ENCODE measurements at places on chromosomes 2 and 18.

DNA sequence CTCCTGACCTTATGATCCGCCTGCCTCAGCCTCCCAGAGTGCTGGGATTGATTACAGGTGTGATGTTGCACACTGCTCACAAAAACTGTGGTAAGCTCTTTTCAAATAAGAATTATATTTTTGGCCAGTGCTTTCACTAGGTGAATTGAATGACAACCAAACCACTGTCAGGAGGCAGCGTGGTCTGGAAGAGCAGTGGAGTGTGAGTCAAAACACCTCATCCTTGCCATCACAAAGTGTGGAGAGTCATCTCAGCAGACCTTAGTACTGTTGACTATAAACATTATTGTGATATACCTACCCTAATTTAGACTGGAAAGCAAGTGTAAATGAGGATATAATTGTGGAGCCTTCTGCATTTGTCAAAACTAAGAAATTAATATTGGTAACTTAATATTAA, 61.3 kb downstream of the UBE2E3 start:
- DNase-seq: no peak

DNA sequence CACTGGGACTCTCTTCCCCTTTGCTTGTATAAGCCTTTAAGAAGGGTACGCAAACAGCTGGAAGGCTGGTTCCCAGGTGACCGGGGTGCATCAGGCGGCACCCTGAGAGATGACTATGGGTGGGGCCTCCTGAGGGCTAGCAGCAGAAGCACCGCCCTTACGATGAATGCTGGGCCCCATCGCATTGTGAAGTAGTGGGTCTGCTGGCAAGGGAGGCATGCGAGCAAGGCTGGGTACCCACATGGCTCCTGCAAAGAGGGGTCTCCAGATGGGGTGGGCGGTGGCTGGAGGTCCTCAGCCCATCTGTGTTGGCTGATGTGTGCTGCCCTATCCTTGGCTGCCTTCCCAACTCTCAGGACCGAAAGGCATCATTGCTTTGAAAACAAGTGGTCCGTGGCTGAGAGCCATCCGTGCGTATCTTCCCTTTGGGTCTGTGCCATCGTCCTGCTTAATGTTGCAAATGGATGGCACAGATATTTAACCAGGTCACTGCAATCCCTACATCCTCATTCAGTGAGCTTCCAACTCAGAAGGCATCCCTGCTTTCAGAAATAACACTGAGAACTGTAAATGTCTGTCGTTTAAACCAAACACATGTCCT, 83.5 kb upstream of the GPC1 start:
- DNase-seq: no peak

DNA sequence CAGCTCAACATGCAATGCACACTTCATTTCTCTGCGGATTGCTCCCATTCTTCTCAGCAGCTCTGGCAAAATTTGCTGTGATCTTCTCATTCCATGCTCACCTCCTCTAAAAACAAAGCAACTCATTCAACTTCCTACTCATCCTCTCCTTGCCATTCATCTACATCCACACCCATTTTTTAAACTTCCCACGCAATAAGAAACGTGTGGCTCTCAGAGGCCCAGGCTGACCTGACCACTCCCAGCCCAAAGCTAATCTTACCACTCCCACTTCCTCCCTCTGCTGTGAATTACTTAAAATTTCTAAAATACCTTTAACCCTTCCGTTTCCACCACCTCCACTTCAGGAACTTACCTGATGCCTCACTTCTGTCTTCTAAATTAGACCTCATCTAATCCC, 15.2 kb downstream of the ABCB11 start:
- DNase-seq: no peak

- no peak for DNase-seq
Observed at GRCh38 chr2:149921911-149922616, 334.5 kb upstream of the MMADHC start.

GRCh38 chr2:136530146-136530545, 235.2 kb upstream of the THSD7B start:
- no peak for DNase-seq

Data from cerebellar nuclear complex (tissue), 1 donor.